ENCODE measurements at places on chromosomes 1 and 21.

GRCh38 chr1:185672719-185673360 lies 61.4 kb upstream of the HMCN1 start:
- peak; percentile 30 for DNase-seq

DNA sequence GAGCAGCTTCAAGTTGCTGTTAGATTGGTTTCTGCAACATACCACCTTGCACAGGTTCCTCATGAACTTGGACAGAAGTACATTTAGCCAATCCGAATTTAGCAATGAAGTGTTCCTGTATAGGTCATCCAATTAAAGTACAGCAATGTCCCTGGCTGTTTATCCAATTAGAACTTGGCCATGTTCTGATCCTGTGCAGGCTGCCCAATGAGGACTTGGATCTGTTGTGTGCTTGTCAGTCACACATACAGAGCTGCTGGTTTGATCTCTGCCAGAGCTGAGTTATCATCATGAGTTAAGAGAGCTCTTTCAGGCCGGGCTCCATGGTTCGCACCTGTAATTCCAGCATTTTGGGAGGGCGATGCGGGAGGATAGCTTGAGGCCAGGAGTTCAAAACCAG lies 22.0 kb upstream of the IFNLR1 start:
- DNase-seq, result no peak

- DNase-seq, result no peak
Measured at GRCh38 chr1:202802034-202802433, 6.2 kb downstream of the KDM5B start.

DNA sequence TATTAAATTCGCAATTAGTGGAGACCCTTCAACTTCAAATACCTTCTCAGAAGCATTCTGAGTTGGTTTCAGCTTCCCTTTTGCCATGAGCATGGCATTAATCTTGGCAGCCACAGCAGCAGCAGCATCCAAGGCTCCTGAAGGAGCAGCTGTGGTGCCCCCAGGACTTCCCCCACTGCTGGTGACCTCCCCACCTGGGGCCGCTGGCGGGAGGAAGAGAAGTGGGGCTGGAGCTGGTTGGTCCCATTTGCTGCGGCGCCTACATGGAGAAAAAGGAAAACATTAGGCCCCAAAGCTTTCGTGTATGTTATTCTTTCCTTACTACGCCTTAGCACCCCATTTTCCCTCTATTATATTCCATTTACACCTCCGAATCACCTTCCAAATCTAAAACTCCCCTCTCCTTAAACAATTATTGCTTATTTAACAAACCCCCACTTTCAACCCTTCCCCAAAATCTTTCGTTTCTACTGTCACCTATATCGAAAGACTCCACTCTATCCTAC lies 569 bp downstream of the KHDC4 start:
- no peak for DNase-seq

DNA sequence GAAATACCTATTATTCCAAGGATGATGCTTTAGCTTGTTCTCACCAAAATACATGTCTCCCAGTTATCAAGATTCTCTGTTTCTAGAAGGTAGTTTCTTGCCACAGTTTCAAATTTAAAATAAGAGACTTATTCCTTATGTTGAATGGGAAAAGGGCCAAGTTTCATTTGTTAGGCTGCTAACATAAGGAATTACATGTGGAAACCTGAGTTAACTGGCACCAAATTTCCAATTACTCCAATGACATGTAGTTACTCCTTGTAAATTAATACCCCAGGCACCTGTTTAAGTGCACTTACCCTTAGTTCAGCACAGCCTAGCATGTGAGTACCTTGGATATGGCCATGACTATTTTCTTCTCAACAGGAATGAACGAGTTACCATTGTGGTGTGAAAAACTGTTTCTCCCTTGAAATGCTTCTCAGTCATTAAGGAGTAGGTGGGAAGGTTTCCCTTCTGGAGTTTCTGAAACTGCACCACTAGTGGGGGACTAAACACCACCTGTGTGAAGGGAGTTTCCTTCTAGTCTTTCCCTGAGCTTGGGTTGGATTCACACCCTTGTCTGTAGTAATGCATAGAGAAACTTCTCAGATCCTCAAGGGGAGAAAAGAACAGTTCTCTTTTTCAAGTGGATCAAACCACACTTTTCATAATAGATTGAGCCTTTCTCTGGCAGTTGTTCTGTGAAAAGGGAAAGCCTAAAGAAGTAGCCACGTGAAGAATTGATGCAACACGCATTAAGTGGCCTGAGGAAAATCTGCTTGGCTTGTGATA lies 32.3 kb upstream of the LRRC8C start:
- DNase-seq, result no peak

DNA sequence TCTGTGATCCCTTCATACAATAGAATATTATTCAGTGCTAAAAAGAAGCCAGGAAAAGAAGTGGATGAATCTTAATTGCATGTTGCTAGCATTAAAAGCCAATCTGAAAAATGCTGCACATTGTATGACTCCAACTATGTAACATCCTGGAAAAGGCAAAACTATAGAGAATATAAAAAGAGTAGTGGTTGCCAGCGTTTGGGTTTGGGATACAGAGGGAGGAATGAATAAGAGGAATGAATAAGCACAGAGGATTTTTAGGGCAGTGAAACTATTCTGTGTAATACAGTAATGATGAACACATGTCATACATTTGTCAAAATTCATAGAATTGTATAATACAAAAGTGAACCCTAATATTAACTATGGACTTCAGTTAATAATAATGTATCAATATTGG lies 42.5 kb downstream of the GPR88 start:
- DNase-seq, result no peak

GRCh38 chr1:219480011-219480410 lies 132.9 kb downstream of the ZC3H11B start:
- DNase-seq, result no peak

GRCh38 chr1:19710825-19711611 lies 46.3 kb downstream of the HTR6 start:
- DNase-seq, result no peak

- DNase-seq, result no peak
Measured at GRCh38 chr1:221045151-221045550, 165.9 kb downstream of the HLX start.

DNA sequence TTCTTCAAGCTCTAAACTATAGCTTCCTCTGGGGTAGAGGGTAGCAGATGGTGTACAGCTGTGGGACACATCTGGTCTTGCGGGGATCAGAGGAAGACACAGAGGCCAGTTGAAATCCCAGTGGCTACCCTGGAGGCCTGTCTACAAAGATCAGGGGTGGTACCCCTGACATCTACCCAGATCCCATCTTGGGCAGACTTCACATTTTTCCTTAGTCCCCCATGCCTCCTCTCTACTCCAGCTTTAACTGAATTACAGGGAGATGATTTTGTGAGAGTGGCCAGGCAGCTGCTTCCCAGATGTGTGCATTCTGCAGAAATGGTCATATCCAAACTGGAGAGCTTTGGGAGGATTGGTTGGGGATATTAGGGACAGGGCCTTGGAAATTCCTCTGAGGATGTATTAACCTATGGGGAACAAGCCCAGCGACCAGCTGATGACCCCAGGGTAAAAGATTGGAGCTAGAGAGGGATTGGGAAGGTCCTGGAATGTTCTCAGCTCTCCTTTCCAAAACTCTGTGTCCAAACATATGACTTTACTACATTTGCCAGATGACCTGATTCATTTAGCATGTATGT lies 9.6 kb upstream of the CD34 start:
- DNase-seq, result no peak

- DNase-seq, result no peak
Measured at GRCh38 chr1:162284206-162284955, 92.3 kb downstream of the SPATA46 start.

DNA sequence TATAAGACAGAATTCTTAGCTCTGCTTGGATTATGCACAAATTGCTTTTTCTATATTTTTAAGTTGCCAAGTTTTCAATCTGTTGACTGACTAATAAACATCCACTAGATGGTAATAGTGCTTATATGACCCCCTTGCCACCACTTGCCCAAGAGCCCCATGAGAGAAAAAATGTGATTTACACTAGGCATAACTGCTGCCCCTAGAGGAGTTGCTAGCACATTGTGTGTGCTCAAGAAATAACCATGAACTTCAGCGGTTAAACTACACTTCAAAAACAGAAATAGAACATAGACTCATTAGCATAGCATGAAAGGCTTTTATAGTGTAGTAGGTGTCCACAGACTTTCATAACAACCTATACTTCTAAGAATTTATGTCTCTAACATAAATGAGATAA lies 61.4 kb downstream of the BRINP3 start:
- no peak for DNase-seq

- DNase-seq, result no peak
Measured at GRCh38 chr1:238672262-238672661, 714.1 kb upstream of the CHRM3 start.

- no peak for DNase-seq
Measured at GRCh38 chr1:88204111-88204510, 480.0 kb upstream of the PKN2 start.

DNA sequence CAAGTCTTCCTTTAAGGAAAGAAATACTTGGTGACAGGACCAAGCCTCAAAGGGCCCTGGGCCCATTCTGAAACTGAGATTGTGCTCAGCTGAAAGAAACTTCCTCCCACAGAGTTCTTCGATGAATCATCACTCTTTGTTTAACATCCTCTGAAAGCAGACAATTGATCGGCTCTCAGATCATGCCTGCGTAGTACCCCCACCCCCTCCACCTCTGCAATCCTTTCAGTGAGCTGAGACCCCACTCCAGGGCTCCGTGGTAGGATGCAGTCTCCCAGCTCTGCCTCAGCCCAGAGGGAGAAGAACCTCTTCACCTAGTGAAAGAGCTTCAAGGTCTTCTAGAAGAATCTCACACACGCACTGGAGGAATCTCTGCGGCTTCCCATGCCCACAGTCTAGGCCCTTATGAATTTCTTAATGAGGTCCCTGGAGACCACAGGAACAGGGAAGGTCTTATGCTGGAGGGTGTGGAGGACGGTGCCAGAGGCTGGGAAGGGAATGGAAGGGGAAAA lies 104.9 kb upstream of the SOD1 start:
- no peak for DNase-seq

DNA sequence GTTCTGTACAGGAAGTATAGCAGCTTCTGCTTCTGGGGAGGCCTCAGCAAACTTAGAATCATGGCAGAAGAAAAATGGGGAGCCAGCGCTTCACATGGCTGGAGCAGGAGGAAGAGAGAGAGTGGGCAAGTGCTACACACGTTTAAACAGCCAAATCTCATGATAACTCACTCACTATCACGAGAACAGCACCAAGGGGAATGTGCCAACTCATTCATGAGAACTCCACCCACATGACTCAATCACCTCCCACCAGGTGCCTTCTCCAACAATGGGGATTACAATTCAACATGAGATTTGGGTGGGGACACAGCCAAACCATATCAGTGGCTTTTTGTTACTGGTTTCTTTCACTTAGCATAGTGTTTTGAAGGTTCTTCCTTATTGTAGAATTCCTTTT lies 138.6 kb downstream of the SYT14 start:
- no peak for DNase-seq

- no peak for DNase-seq
Measured at GRCh38 chr1:40075266-40075665, 21.8 kb downstream of the PPT1 start.

- DNase-seq, result no peak
Measured at GRCh38 chr1:38183096-38183495, 136.5 kb upstream of the POU3F1 start.

- DNase-seq, result no peak
Measured at GRCh38 chr1:172894349-172895049, 156.2 kb downstream of the TNFSF18 start.

DNA sequence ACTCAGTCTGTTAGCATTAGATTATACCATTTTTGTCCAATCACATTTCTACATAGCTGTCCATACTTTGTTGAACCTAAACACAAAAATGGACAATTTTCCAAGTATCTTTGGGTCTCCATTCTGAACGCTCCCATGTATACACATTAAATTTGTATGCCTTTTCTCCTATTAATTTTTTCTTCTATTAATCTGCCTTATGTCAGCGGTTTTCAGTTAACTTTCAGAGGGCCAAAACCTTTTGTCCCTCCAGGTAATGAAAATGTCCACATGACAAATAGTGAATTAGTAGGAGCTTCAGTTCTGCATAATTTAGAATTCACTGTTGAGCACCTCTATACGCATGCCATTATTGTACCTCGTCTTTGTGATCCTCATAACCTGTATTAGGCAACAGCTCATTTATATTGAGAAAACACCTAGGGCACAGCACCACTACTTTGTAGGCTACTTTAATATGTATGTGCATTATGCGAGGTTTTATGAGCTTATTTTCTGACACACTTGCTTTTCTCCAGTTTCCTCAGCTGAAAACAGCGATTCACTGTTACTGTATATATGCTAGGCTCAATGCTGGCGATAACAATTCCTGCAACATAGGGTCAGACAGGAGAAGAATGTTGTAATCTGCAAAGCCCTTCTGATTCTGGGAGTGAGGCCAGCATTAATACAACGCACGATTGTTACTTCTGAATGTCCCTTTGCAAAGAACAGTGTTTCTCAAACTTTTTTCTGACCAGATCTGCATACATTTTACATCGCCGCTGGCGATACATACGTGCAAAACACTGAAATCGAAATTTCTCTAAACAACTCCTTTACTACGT lies 1.1 kb upstream of the ABCD3 start:
- peak; percentile 53 for DNase-seq

DNA sequence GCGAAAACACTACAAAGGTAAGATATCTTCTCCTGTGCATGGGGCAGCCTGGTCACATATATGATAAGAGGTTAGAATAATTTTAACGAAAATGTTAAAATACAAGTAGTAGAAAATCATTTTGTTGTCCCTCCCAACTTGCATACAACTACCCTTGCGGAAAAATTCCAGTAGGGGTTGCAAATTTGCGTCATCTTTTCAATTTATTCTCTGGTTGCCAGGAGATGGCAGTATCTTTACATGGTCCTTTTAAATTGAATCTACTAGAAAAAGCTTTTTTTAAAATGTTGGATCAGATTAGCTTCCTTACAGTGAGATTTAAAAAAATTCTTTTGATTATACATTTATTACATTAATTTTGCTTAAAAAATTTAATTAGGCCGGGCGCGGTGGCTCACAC lies 10.9 kb downstream of the S100PBP start:
- no peak for DNase-seq

DNA sequence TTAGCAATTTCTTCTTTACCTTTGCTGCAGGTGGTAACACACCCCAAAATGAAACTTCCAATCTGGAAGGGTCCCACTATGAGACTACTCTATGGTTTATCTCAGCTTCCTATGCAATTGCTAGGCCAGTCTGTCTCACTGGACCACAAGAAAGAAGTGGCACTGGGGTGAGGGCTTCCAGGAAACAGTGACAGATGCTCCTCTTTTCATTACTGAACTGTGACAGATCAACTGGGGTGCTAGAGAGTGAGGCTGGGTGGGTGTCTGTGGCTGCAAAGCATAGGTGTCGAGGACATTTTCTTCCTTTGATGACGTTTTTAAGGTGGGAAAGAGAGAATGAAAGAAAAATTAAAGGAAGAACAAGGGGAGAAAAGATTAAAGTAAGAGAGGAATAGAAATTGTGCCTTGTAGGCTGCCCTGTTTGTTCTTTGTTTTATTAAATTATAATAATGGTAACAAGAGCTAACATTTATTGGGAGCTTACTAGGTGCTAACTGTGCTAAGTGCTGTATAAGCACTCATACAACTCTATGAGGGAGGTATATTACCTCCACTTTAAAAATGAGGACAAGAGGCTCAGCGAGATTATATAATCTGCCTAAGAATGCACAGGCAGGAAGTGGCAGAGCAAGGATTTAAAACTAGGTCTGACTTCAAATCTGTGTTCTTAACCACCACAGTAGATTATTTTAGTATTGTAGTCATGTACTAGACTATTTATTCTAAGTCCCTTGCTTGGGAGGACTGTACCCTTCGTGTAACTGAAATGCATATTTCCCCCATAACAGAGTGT lies 27.8 kb upstream of the DMRTA2 start:
- DNase-seq, result no peak

Data from prostate gland (tissue), 2 donors.